ENCODE measurements at places on chromosomes 12 and 14. TPM values are rescaled to one million over a fixed set of nuclear protein-coding genes. Genes with fewer than 3 reads are reported as not detected.

Gene FOXG1
- total RNA-seq = 0.09 TPM

GRCh38 chr14:32232481-32232880, 29.4 kb upstream of the RNU6-8 start:
- no peak for DNase-seq

- DNase-seq = no peak
Measured at GRCh38 chr12:85621041-85621440, 215.2 kb downstream of the RASSF9 start.

GRCh38 chr12:107369006-107369405, 275.7 kb upstream of the CRY1 start:
- DNase-seq = no peak
